ENCODE measurements at places on chromosomes 6 and 20.

GRCh38 chr20:46025376-46025783 is 3.6 kb upstream of the SLC12A5 start:
- no peak for DNase-seq

DNA sequence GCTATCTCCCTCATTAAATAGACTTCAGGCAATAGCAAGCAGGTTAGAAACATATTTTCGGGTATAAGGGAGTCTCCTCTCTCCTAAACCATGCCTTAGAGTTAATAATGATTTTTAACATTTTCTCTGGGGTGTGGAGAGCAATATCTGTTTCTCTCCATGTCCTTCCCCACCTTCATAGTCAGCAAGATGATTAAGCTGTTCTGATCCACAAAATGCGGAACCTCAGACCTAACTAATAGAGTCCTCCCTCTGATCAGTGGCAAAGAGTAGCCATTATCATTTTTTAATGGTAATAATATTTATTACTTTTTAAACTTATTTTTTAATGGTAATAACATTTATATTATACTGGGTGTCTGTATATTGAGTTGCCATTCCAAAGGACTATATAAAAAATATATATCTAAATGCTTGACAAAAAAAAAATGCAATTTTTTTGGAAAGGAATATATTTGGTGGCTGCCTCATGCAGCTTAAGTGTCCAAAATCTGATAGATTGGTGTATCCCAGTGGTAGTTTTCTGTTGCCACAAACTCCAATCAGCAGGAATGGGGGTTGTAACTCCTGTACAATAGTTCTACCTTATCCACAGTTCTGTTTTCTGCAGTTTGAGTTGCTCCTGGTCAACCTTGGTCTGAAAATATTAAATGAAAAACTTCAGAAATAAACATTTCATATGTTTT is 14.0 kb upstream of the BTN3A2 start:
- no peak for DNase-seq

DNA sequence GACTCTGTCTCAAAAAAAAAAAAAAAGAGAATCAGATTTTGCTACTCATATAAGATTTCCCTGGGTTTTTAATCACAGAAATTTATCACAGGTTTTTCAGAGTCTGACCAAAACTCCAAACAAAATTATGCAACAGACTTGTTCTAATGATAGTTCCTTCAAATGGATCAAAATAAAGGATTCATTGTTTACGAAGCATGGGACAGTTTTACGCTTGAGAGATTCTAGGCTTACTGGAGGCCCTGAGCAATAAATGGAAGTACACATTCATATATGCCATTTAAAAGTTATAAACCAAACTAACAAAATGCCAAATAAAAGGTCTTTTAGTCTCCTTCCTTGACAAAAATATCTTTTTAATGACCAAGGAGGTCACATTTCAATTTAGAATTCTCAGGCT is 245.1 kb upstream of the KCNQ5 start:
- DNase-seq, result no peak

GRCh38 chr6:142943711-142944123 is 1.3 kb downstream of the HIVEP2 start:
- no peak for DNase-seq

All from NCI-H2171 treated with DMSO at 0.1 percent for 48 hours (cell line).